ENCODE measurements at places on chromosomes 1 and 21.

GRCh38 chr1:224559981-224560728, 56.0 kb upstream of the CNIH3 start:
- DNase-seq = no peak

GRCh38 chr1:7642418-7642704, 128.7 kb upstream of the VAMP3 start:
- DNase-seq = no peak

DNA sequence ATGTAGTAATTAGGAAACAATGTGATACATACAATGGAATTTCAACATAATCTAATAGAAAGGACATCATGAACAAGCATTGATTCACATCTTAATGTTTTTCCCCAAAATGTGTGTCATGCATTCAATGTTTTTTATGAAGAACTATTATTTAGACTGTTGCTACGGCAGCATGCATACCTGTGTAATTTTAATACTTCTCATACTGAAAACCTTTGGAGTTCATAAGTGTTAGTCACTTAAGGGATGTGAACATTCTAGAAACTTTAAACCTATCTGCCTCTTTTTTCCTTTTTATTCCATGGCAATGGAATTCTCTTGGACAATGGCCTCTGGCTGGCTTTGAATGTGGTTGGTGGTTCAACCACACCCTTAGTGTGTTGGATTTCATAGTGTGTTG, 48.6 kb downstream of the TMPRSS15 start:
- DNase-seq = no peak

GRCh38 chr1:244075247-244075722, 24.2 kb downstream of the ZBTB18 start:
- no peak for DNase-seq

GRCh38 chr1:221573756-221574155, 168.1 kb downstream of the DUSP10 start:
- no peak for DNase-seq

- no peak for DNase-seq
Observed at GRCh38 chr1:237580726-237581125, 310.0 kb downstream of the ZP4 start.

DNA sequence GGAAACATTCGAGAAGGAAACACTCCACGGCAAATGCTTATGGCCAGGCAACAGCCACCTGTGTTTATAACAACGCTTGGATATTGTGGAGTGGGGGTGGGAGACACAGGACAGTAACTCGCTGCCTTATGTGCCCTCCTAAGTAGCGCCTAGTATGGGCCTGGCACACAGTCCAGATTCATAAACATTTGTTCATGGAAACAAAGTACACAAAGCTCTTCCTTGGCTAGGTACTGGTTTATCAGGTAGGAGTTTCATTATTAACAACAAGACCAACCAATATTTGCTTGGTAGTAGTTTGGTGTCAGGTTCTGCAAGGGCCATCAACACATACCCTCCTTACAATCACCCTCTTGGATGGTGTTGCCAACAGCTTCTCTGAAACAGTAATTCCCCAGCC, 23.4 kb downstream of the TMCO4 start:
- DNase-seq = no peak

DNA sequence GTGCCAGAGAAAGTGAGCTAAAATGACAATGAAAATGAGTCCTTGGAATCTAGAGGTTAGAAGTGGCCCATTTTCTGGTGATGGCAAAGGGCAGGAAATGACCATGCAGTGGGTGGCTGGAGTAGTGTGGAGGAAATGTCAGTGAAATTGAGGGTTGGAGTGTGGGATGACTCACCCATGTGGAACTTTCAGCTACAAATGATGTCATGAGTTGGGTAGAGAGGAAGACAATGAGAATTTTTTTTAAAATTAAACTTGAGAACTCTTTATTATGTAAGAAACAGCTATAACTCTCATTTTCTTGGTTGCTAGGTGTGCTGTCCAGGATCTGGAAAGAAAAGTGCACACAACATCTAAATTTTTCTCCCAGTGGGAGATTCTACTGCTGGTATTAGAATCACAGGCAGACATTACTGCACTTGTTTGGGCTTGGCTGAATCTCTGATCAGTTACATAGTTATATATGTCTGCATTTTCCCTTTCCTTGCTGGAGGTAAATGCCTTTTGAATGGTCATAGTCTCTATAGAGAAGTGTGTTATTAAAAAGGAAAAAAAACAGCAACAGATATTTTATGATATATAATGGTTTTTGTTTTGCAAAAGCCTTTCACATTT, 56.8 kb upstream of the GNG12 start:
- no peak for DNase-seq

GRCh38 chr1:245691897-245692296, 537.1 kb downstream of the KIF26B start:
- no peak for DNase-seq

DNA sequence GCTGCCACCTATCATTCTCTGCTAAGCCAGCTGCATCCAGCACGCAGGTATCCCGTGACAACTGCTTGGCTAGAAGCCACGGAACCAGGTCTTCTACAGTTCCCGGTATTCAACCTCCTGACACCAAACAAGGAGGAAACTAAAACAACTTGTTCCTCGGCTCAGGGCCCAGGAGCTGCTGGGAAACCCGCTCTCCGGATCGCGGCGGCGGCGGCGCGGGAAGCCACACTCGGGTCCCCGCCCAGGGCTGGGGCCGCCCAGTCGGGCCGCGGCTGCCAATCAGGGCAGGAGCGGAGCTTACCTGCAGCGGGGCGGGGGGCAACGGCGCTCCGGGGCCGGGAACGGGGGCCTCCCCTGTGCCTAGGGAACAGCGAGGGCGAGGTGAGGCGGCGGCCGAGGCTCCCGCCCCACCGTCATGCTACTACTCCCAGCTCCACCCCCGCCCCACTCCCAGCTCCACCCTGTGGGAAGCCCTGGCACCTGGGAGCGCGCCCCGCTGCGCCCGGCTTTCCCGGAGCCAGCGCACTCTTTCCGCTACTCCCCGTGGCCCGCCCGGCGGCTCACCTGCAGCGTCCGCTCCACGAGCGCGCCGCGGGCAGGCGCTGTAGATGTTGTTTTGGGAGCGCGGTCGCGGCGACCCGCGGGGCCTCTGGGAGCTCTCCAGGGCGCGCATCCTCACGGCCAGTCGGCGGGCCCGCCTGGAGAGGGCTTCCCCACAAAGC, 12.1 kb downstream of the IL24 start:
- DNase-seq = no peak

DNA sequence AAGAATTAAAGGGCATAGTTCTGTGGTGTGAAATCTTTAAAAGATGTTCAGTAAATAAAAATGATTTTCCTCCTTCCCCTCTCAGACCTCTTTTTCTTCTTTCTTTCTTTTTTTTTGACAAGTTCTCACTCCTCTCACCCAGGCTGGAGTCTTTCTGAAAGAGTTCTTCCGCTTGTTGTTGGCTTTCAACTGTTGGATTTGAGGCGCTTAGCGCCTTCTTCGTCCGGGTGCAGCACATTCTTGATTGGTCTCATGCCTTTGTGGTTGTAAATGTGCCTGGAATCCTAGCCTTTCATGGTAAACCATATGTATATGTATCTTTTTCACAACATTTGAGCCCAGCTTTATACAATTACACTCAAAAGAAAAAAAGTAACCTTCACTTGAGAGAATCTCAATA, 980 bp upstream of the METTL18 start:
- no peak for DNase-seq

DNA sequence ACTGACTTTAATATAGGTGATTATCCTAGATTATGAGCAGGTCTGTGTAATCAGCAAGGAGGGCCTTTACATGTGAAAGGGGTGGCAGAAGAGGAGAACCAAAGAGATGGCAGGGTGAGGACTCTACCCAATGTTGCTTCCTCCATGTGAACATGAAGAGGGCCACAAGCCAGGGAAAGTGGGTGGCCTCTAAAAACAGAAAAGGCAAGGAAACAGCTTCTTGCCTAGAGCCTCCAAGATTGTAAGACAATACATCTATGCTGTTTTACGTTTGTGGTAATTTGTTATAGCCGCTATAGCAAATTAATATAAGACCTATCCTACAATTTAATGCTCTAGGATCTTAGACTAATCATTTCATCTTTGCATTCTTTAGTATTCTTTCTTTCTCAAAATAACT, 85.5 kb downstream of the PLPP3 start:
- DNase-seq = no peak

- DNase-seq = no peak
Observed at GRCh38 chr1:70836456-70836855, 211.2 kb downstream of the PTGER3 start.

DNA sequence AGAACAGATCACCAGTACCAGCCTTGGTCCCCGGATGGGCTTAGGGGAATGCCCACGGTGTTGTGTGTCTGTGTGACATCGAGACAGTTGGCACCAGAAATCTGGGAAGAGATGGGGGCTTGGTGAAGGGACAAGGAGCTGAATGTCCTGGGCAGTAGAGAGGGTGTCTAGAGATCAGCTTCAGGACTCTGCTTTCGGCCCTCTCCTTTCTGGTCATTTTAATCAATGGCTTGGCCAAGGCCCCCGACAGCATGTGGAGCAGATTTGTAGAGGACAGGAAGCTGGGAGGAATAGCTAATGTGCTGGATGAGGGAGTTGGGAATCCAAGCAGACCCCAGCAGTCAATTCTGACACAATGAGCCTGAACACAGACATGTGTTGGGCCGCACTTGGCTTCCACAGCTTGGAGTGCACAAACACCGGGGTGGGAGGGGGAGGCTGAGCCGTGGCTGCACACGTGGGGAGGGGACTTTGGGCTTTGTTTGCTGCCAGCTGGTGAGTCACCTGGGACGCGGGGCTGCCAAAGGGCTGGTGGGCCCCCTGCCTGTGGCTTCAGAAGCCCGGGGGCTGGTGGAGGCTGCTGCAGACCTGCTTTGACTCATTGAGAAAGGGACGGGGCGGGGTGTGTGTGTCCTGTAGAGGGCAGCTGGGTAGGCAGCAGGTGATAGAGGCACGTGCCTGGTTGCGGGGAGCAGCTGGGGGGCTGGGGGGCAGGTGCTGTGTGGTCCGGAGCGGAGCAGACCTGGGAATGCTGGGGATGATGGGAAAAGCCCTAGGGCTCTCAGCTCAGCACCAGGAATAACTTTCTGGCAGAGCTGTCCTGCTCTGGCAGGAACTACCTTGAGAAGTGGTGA, 20.9 kb downstream of the SLC1A7 start:
- no peak for DNase-seq

DNA sequence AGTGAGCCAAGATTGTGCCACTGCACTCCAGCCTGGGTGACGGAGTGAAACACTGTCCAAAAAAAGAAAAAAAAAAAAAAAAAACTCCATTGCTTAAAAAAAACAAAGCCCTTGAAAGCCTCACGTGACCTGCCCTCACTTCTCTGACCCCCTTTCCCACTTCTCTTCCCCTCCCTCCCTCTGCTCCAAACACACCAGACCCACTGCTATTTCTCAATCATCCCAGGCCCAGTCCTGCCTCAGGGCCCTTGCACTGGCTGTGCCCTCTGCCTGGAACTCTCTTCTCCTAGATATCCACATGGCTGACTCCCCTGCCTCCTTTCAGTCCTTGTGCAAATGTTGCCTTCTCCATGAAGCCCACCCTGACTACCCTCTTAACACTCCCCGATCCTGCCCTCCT, 45.4 kb upstream of the TARDBP start:
- no peak for DNase-seq

DNA sequence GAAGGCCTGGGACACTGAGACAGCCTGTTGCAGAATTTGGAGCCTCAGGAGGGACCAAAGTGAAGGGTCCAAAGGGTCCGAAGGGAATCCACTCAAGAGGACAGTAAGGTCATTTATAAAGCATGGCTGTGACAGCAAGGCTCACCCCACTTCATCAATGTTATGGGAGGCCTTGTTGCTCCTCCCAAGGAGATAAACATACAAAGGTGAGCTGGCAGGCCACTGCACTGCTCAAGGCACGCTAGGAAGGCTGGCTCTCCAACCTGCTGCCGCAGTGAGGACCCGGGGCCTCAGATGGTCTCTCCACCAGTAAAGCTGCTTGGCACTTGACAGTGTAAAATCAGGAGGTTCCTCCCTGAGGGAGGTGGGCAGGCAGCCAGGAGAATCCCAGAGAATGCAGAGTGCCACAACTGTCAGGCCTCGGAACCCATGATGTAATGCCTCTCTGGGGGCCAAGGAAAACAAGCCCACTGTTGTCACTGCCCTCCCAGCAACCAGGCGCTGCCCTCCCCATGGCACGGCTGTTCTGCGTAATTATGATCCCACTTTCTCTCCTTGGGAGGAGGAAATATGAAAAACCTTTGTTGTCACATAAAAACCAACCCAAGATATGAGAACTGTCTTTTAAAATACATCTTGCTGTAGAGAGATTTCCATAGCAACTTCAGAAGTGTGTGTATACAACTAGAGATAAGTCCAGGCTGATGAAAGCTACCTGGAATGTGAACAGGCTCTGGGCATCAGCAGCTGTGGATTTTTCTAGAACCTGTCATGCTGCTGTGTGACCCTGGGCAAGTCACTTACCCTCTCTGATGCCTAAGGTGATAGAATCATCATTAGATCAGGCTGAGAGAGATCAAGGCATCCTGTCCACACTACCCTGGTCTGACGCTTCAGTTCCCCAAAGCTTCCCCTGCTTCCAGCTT, 102.5 kb downstream of the KCNN3 start:
- no peak for DNase-seq

GRCh38 chr1:97254731-97255463, 533.3 kb downstream of the PTBP2 start:
- DNase-seq = no peak

GRCh38 chr1:12083766-12084165, 20.7 kb downstream of the TNFRSF8 start:
- no peak for DNase-seq
